CD4-positive, alpha-beta T cell treated with Interleukin-2 at 100 ng/mL for 4 hours (primary cell): ENCODE measurements at places on chromosomes 16 and 17.

GRCh38 chr17:80220736-80221215 lies 549 bp downstream of the SLC26A11 start:
- no peak for DNase-seq

GRCh38 chr16:1288813-1289476 lies 20.5 kb upstream of the UBE2I start:
- no peak for DNase-seq

GRCh38 chr17:68184816-68185436 lies 62.9 kb upstream of the AMZ2 start:
- DNase-seq = peak; percentile 81

- DNase-seq = no peak
Measured at GRCh38 chr17:65447823-65448222, 113.6 kb downstream of the AXIN2 start.

GRCh38 chr16:90057738-90058173 lies 19.4 kb downstream of the PRDM7 start:
- DNase-seq = peak; percentile 11

DNA sequence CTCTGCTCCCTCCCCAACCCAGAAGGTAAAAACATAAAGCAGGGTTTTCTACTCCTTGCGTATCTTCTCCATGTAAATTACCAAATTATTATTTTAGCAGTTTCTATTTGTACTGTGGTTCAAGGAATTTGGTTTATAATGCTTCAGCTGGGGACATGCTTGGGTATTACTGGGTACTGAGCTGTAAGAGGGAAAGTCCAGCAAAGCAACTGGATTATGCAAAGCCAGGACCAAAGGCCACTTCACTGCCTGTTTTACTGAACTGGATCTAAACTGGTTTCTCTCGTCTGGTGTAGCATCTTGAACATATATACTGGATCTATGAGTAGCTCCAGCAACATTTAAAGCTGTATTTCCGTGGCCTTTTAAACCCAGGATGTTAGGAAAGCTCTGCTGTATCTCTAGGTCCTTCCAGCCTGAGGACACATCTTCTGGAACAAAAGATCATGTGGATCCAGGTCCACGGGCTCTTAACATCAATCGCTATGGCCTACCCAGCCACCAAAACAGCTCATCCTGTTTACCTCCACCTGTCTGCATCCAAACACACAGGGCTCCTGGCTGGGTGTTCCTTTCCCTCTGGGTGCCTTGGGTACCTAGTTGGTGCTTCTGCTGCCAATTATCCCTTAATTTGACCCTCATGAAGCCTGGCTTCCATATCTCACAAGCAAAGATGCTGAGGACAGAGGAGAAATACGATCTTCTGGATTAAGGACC lies 7.2 kb downstream of the PMP22 start:
- DNase-seq = no peak

- no peak for DNase-seq
Measured at GRCh38 chr16:87824016-87824990, 45.0 kb downstream of the SLC7A5 start.

DNA sequence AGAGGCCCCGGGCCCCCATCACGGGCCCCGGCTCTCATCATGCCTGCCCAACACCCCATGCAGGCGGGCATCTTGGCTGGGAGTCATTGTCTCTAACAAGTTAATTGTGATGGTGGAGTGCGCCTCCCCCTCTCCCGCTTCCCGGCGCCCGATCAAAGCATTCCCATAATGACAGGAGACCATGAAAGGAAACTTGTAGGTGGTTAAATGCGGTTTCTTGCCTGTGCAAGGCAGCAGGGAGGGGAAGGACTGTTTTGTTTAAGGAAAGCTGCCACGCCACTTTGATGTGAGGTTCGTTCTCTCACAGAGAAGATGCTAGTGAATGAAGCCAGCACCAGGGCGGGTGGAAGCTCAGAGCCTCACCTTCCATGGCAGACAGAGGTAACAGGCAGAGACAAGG lies 45.4 kb downstream of the C16orf78 start:
- no peak for DNase-seq

GRCh38 chr17:77441130-77441920 lies 300.6 kb downstream of the SEC14L1 start:
- DNase-seq = peak; percentile 84

DNA sequence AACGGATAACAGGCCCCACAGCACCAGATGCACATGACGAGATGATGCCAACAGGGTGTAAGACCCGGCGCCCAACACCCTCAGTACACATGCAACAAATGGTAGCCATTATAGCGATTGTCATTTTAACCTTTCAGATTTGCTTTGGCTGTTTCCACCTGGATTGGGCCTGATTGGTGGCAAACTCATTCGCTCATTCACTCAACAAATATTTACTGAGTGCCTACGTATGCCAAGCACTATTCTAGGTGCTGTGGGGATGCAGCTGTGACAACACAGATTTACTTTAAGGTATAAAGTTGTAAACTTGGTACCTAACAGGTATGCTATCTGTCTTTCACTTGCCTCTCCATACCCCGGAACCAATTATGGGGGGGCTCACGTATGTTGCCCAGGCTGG lies 66.8 kb downstream of the SRCIN1 start:
- DNase-seq = no peak

DNA sequence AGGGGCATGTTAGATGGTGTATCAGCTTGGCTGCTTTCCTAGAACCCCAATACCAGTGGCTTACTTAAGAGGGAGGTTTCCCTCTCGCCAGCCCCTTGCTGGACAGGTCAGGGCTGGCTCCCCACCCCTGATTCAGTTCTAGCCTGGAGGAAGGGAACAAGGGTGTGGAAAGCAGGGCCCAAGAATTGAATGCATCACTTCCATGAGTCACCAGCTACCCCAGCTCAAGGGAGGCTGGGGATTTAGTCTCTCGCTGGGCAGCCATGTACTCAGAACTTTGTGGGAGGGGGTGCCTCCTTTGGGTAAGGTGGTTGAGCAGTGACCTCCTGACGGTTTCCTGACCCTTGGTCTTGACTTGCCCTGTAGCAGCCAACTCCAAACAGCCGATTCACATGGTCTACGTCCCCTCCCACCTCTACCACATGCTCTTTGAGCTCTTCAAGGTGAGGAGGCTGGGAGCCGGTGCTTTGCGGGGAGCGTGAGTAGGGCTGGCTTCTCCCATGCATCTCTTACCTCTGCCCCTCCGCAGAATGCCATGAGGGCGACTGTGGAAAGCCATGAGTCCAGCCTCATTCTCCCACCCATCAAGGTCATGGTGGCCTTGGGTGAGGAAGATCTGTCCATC lies 12.8 kb downstream of the PDK2 start:
- DNase-seq = no peak

DNA sequence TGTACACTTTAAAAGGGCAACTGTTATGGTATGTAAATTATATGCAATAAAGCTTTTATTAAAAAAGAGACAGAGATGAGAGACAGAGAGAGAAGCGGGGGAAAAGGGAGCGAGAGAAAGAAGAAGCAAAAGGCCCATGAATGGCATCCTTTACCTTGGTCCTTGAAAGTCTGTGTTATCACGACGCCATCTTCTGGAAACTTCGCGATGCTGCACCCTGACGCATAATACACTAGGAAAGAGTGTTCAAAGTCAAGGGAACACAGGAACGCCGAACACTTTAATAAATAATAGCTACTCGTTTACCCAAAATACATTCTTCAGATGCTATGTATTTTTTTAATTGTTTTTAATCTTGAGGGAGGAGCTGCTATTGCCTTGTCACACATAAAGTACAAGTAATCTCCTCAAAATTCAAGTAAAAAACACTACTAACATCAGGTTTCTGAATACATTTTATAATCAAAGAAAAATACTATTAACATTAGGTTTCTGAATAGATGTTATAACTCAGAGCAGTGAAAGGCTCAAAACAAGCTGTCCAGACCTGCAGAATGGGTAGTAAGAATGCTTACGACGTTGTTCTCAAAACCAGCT lies 23.0 kb upstream of the SLC38A8 start:
- DNase-seq = peak; percentile 35

DNA sequence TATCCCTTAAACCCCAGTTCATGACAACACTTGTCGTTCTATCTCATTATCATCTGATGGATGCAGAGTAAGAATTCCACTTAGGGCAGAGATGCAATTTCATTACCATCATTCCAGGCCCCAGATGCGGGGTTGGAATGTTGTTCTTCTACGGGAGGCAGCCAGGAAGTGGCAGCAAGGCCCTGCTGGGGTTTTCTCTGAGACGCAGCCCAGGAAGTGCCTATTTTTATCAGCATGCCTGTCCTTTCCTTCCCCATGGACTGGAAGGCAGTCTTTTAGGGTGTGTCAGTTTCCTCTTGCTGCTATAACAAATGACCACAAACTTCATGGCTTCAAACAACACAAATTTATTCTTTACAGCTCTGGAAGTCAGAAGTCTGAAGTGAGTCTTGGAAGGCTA lies 246.6 kb upstream of the DYNLRB2 start:
- DNase-seq = no peak

GRCh38 chr16:87465306-87465705 lies 27.5 kb downstream of the ZCCHC14 start:
- peak; percentile 17 for DNase-seq

DNA sequence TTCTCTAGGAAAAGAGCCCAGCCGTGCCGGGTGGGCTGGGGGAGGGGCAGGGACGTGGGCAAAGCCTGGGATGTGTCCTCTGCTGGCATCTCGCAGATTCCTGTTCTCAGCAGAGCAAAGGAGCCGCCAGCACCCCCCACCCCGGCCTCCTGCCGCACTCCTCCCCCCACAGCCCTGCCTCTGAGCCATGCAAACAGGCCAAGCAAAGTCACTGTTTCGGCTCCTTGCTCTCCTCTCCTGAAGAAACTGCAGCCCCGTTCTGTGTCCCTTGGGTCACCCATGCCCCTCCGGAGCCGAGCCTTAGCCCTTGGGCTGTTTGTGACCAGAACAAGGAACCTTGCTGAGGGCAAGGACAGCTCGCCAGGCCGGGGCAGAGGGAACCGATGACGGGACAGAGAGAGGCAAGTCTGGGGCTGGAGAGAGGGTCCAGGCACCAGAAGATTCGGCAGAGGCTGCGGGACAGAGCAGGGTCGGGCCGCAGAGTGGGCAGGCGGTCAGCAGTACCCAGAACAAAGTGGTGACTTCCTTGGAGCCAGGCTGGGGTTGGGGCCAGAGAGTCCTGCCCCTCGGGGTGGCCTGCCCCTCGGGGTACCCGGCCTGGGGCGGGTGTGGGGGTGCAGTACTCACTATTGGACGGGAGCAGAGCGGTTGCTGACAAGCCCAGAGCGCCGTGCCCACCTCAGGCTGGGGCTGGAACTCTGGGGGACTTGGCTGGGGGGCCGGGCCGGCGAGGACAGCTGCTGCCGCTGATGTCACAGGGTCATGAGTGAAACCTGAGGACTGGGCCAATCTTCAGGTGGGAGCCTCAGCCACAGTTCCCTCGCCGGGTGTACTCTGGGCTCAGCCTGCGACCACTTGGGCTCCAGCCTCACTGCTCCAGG lies 9.2 kb upstream of the PRR29 start:
- DNase-seq = no peak
